ENCODE measurements at places on chromosomes 16 and 17.

- DNase-seq = no peak
Measured at GRCh38 chr16:57144027-57144426, 41.8 kb downstream of the PSME3IP1 start.

DNA sequence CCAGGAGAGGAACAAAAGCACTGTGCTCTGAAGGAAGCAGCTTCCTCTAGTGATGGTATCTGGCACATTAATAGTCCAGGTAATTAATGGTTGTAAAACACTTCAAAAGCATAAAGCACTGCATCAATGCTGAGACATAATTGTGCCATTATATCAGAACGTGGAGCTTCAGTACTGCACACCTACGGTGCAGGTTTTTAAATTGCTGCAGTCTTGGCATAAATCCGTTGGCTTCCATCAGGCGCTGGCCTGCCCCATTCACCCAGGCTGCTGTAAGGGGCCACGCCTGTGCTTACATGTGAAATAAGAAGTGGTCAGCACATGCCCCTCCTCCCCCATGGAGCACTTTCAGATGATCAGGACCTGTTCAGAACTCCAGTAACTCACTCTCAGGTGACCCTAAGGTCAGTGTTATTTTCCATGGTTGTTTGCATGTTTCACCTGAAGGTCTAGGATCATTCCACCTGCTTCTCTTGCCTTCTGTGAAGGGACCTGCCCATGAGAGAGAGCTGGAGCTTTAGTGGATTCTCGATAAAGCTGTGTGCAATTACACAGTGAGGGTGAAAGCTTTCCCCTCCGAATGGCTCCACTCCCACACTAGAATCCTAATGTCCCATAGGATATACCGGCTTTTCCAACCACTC, 345.3 kb downstream of the CA10 start:
- no peak for DNase-seq

DNA sequence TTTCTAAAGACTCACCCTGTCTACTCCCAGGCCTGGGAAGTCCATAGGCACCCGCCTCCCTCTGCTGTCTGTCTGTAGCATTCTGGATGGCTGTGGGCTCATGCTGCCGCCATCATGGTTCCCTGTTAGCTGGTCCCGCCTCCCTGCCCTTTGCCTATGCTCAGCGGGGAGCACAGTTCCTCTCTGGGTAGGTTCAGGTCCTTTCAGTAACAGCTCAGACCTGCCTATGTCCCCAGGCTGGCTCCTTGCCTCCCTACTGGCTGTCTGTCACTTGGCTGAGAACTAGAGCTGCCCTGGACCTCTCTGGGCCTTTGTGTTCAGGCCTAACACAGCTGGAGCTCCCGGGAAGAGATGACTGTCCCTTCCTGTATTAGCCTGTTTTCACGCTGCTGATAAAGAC, 317.9 kb downstream of the SNX29 start:
- DNase-seq = no peak

DNA sequence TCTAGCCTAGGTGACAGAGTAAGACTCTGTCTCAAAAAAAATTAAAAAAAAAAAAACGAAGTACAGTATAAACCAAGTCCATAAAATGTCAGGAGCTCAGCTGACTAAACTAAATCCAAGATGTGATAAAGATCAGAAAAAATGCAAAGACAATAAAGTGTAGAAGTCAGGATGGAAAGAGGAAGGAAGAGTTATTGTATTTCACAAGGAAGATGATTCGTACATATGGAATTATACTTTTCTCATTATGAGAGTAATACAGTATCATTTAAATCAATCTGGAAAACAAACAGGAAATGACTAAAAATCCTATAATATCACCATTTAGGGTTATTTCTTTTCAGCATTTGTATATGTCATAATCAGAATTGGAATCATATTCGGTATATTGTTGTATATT, 11.4 kb upstream of the APOH start:
- no peak for DNase-seq

DNA sequence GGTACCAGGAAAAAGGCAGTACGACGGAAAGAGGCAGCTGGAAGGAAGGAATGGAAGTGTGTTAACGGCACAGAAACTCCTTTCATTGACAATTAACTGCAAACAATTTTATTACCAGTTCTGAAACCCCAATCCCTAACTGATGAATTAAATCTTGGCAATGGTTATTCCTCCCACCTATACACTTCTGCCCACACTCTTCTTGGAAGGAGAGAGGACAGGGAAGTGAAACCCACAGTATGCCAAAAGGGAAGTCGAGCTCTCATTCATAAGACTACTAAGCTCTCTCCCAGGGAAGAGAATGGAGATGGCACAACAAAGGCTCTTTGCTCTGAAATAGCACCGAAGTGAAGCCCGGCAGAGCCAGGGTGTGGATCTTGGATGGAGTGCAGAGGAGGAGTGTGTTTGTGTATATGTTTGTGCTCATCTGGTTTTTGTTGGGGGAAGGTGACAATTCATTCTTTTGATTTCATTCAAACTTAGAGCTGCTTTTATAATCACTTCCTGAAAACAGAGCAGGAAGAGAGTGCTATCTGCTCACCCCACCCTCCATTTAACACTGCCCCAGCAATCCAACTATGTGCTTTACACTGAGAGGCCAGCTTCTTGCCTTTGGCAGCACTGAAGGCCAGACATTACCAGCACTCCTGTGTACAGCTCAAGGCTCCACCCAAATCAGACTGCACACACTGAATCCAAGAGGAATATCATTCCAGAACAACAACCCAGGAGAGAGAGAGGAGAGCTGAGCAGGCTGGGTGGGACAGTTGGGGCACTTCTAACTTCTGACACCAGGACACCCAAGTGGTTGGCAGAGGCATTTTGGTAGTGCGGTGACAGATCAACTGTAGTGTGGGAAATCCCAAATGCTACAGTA, 68.7 kb downstream of the HIC1 start:
- DNase-seq = no peak

GRCh38 chr17:5837055-5837491, 233.1 kb upstream of the WSCD1 start:
- no peak for DNase-seq

- no peak for DNase-seq
Measured at GRCh38 chr16:84874553-84874952, 54.8 kb downstream of the CRISPLD2 start.

DNA sequence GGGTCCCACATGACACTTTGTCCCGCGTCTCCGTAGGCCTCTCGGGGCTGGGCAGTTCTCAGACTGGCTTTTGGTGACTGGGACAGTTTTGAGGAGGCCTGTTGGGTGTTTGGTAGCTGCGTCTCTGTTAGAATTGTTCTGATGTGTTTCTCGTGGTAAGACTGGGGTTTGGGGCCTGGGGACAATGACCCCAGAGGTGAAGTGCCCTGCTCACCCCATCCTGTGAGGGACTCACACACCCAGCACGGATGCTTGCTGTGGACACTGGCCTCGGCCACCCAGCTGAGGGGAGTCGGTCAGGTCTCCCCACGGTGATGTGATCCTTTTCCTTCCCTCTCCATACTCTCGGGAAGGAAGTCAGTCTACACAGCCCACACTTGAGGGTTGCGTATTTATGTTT, 50.3 kb downstream of the METRNL start:
- no peak for DNase-seq

DNA sequence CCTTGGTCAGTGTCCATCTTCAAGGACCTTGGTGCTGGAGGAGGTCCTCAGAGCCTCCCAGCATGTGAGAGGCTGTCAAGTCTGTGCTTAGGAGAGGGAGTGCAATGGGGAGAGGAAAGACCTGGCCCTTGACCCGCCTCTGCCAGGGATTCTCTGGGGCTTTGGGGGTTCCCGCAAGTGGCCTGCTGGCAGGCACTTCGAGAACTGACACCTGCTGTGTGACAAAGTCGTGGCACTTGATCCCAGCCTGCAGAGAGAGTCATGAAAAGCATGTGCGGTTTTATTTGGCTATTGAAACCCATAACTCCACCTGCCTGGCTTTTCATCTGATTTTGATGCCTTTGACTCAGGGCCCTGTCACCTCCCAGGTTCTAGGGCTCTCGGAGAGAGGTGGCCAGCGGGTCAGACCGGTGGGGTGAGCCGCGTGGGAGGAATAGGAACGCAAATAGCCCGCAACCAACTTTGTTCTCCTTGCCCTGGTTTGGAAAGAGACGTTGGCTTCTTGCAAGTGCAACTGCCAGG, 42.8 kb upstream of the GSE1 start:
- DNase-seq = peak; percentile 15

GRCh38 chr16:496097-496886, 31.2 kb upstream of the CAPN15 start:
- no peak for DNase-seq

Measured in activated naive CD4-positive, alpha-beta T cell treated with anti-CD3 and anti-CD28 coated beads, Interleukin-2, amount 50 U/mL, for 72 hours (primary cell).